HEK293T (cell line): ENCODE measurements at places on chromosomes 5 and 9.

- DNase-seq, result no peak
These were observed 10.8 kb downstream of the KLF9 start for GRCh38 chr9:70403618-70404025.

DNA sequence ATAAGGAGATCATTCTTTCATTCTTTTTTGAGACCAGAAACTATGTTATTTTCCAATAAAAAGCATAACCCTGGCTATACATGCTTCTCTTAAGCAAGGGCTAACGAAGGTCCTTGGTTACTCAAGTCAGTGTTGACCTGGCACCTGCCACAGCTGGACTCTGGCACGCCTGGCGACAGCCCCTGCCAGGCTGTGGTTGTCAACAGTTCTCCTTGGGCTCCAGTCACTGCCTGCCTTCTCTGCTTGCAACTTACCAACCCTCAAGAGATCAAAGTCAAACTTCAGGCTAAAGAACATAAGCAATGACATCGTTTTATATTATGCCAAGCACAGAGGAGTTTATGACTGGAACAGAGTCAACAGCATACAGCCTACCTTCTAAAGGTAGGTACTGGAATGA lies 61.4 kb upstream of the TBC1D9B start:
- DNase-seq, result no peak

- no peak for DNase-seq
These were observed 123.3 kb upstream of the SLC12A2 start for GRCh38 chr5:127960270-127960691.

GRCh38 chr5:166382031-166382430 lies 1909.4 kb upstream of the WWC1 start:
- DNase-seq, result peak; percentile 5

- DNase-seq, result no peak
These were observed 5.4 kb upstream of the SLC1A3 start for GRCh38 chr5:36600917-36601527.

- DNase-seq, result peak; percentile 38
These were observed 96.2 kb upstream of the ARAP3 start for GRCh38 chr5:141778206-141778605.

GRCh38 chr5:123387313-123387712 lies 35.9 kb downstream of the CEP120 start:
- no peak for DNase-seq

DNA sequence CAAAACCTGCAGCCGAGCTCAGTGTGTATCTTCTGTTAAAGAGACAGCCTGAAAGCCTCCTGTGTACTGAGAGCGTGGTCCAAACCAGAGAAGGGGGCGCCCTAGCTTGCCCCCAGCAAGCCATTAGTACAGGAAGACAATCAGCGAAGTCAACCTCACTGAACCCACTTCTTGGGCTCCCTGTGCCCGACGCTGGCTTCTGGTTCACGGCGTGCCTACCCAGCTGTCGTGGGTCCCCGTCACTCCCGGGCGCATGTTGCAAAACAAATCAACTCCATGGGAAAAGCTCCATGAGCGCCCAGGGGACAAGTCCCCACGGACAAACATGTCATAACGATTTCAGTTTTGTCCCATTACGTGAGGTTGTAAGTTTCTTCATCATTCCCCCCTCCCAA lies 326.9 kb downstream of the SH3GL2 start:
- DNase-seq, result peak; percentile 10

DNA sequence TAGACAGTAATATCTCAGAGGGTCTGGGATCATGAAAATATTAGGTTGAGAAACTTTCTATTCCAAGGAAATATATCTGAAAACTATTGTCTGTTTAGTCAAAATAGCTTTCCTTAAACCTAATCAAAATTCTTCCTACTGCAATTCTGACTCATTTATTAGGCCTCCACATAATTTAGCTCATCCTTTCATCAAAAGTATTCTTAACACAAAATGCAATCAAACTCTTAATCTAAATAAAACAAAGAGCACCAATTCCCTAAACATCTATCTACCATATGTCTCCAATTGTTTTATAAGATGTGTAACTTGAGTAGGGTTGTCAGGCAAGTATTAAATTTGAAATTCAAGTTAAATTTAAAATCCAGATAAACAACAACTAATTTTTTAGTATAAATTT lies 142.1 kb downstream of the PLK2 start:
- no peak for DNase-seq
